ENCODE measurements at places on chromosomes 2 and 18.

GRCh38 chr2:237977380-237977779, 10.6 kb downstream of the UBE2F start:
- no peak for DNase-seq

GRCh38 chr2:25724756-25725155, 51.4 kb upstream of the DTNB start:
- no peak for DNase-seq

DNA sequence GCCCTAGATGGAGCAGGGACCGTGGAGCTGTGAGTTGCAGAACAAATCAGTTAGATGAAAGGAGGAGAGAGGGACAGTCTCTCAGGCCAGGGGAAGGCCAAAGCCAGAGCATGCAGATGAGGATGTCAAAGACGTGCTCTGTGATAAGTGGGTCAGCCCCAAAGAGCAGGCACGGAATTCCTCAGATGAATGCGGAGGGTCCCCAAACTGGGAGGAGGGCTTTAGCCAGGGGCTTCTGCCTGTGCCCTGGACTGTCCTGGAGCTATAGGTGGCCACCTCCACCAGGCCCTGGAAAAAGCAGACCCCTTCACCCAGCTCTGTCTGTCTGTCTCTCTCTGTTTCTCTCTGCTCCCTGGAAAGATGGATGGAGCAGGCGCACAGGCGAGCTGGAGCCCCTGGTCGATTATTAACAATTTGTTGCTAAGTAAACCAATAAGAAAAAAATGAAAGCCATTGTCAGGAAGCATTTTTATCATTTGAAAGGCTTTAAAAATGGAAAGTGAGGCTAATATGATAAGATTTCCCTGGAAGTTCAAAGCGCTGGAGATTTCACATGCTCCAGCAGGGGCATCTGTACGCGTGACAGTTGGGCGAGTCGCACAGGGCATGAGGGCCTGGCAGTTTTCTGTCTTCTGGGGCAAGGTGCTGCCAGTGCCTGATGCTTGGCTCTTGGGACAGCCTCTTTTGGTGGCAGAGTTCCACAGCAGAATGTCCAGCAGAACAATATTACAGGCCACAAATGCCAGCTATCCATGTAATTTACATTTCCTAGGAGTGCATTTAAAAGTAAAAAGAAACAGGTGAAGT, 241.0 kb downstream of the GLI2 start:
- no peak for DNase-seq

DNA sequence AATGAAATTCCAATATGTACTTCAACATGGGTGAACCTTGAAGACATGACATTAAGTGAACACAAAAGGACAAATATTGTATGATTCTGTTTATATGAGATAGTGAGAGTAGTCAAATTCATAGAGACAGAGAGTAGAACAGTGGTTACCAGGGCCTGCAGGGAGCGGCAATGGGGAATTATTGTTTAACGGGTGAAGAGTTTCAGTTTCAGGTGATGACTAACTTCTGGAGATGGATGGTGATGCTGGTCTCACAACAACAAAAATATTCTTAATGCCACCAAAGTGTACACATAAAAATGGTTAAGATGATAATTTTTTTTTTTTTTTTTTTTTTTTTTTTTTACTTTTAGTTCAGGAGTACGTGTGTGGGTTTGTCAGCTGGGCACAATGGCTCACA, 109.4 kb upstream of the TMEM200C start:
- DNase-seq, result no peak

DNA sequence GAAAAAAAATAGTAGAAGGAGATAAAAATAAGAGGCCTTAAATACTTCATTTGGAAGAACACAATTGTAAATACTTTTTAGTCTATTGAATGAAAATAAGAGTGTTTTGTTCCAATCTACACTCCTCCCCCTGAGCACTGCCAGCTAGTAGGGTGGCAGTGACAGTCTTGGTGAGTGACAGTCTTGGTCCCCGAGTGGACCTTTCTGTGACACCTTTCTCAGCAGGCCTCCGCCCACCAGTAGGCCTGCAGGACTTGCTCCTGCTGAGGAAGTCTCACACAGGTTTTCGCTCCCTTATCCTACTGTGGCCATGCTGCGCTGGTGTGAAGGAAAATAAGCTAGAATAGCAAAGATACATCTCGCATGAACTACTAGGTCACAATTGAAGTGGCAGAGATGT, 666.8 kb downstream of the NR4A2 start:
- peak; percentile 45 for DNase-seq

DNA sequence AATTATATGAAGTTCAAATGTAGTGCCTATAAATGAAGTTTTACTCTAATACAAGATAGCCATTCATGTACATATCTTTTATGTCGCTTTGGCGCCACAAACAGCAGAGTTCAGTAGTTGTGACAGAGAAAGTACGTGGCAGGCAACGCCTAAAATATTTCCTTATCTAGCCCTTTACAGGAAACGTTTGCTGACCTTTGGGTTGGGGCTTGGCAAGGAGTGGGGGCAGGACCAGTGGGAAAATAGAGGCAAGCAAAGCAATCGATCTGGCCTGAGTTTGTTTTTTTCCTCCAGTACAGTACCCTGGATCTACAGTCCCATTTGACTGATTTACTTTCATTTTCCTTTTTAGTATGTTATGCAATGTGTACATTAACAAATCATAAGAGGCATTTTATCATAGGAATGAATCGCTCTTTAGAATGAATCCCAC, 13.1 kb downstream of the CCDC68 start:
- no peak for DNase-seq

DNA sequence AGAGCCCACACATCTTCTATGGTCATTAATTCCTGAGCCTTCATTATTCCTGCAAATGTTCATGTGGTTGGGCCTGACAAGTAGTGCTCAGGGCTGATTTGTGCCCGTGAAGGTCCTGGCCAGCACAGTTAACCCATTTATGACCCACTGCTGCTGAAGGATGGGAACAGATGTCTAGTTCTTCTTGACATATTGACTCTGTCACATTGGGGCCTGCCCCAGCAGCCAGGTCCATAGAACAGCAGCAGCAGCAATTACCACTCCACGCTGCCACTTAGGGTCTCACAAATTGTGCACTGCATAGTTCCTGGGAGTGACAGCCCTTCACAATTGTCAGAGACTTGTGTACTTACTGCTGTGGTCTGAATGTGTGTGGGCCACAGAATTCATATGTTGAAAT, 442.3 kb upstream of the RGPD4 start:
- no peak for DNase-seq

DNA sequence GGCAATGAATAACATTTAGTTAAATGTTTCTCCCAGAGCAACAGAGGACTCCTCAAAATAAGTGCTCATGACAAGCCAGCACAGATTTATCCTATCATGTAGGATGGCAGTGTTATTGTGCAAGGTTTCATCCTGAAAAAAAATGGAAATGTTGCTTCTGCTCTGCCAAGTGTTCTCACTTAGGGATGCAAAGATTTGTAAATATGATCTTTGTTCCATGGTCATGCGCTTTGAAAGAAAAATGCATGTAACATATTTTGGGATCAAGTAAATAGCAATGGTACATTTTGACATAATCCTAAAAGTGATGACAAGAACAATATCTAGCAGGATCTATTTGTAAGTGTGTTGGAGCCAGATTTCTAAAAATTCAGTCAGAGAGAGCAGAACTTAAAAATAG, 229.5 kb upstream of the CCDC150 start:
- no peak for DNase-seq

- DNase-seq, result no peak
Measured at GRCh38 chr18:53784253-53784652, 440.2 kb downstream of the MBD2 start.

- DNase-seq, result no peak
Measured at GRCh38 chr18:45521777-45522176, 93.5 kb upstream of the SLC14A2 start.

DNA sequence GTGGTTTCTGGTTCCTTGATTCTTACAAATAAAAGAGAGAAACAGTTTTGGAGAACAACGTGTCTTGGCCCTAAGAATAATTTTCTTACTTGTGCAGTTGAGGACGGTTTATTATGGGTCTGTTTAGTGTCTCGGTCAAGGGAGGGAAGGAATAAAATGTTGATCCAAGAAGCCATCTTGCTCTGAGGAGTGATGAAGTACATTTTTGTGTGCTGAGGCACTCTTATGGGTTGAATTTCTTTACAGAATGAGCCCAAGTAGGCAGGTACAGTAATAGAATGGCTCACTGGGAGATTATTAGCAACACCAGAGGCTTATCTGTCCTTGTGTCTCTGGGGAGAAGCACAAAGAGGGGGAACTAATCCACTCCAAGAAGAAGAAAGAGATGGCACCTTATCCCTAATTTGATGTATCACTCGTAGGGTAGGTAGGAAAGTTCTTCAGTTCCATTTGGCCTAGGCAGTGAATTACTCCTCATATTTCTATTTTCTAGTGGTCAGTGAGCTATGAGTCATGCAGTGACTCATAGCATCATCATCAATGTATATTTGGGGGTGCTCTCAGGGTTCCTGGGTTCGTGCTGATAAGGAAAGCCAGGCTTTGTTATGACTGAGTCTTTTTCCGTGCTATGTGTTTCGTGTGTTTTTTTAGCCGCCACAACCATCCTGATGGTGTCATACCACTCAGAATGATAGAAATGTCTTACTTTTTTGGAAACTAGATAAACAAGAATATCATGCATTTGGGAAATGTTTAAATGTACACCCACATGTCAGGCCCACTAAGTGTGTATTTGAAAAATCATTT, 250.1 kb upstream of the CTAGE1 start:
- DNase-seq, result no peak

- DNase-seq, result no peak
Measured at GRCh38 chr2:187900021-187900420, 345.8 kb upstream of the TFPI start.

GRCh38 chr2:146814971-146815370, 1029.9 kb upstream of the ACVR2A start:
- DNase-seq, result no peak

- peak; percentile 59 for DNase-seq
Measured at GRCh38 chr18:11147371-11147951, 1.9 kb downstream of the PIEZO2 start.

DNA sequence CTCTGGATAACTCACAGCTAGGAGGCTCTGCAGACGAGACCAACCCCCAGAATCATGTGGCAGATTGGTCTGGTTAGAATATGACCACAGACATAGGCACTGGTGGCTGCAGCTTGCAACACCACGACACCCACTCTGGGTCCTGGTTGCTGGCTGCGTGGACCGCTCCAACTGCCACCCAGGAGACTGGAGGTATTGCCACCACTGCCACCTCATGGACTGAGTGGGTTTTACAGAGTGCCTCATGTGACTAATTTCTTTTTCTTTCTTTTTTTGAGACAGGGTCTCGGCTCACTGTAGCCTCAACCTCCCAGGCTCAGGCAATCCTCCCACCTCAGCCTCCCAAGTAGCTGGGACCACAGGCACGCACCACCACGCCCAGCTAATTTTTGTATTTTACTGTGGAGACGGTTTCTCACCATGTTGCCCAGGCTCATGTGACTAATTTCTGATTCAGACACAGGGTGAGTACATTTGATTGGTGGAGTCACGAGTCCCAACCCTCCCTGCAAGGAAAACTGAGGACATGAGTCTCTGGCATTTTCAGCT, 29.9 kb upstream of the NT5DC4 start:
- DNase-seq, result peak; percentile 80

DNA sequence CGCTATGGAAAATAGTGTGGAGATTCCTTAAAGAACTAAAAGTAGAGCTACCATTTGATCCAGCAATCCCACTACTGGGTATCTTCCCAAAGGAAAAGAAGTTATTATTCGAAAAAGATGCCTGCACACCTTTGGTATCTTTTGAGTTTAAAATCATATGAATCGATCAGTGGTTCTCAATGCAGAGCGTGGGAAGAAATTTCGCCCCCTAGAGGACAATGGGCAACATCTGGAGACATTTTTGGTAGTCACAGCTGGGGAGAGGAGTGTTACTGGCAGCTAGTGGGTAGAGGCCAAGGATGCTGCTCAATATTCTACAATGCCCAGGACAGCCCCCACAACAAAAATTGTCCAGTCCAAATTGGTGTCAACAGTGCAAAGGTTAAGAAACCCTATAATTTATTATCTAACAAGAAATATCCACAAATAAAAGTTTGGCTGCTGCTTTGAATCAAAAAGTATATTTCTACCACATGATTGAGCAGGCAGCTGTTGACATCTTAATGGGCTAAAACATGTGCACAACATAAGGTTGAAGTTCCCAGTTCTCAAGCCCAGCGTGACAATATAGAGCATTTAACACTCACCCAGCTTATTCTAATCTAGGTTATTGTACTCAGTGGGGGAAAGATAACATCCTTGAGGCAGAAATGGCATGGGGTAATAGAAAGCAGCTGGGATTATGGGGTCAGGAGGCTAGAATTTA, 425.7 kb downstream of the LRATD1 start:
- DNase-seq, result no peak

DNA sequence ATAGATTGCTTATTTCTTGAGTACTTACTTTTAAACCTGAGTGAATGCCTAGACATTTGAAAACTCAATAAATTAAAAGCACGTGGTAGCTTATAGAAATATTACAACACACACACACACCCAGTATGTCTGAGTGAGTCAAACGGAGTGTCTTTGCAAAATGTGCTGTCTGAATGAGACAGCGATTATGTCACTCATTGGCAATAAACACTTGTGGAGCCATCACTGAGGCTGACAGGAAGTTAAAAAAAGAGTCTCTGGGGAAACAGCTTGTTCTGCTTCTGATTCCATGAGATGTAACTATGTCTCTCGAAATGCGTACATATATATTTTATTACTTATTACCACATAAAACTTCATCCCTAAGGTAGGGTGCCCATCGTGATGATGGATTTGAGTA, 22.3 kb upstream of the VPS4B start:
- no peak for DNase-seq

GRCh38 chr18:59229191-59229590, 9.2 kb downstream of the GRP start:
- DNase-seq, result no peak

GRCh38 chr2:159108181-159108893, 139.9 kb downstream of the TANC1 start:
- DNase-seq, result no peak

- no peak for DNase-seq
Measured at GRCh38 chr2:188850786-188851185, 123.4 kb upstream of the COL3A1 start.

DNA sequence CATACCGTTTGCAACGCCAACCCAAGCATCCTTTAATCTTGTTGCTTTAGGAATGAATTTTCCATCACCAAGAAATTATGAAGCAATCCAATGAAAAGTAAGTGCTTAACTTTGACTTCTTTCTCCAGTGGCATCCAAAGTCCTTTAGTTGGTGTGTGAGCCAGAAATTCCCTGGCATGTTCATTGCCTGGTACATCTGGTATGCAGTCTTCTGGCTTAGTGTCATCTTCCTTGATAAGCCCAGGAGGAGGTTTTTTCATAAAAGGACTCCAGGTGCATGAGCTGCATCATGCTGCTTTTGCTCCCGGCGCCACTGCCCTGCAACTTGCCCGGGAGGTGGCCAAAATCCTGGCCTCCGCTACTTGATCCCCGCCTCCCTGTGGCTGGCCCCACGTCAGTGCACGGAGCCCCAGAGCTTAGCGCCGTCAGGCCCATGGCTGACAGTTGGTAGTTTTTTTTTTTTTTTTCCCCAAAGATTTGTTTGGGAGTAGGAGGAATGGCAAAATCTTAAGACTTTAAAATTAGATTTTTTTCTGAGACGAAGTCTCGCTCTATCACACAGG, 58.7 kb downstream of the PUM2 start:
- no peak for DNase-seq
